ENCODE measurements at places on chromosomes 2 and 18. TPM values are rescaled to one million over a fixed set of nuclear protein-coding genes. Genes with fewer than 3 reads are reported as not detected.

- no peak for DNase-seq
Measured at GRCh38 chr2:71082402-71083252, 14.2 kb downstream of the NAGK start.

ANKRD30B gene
- under 0.01 TPM for total RNA-seq

GRCh38 chr18:74141667-74142066, 6.0 kb downstream of the FBXO15 start:
- DNase-seq, result no peak

CD8B gene
- not detected for total RNA-seq

SERPINB12 gene
- total RNA-seq, result not detected

ARHGEF4 gene
- total RNA-seq, result 0.83 TPM

- DNase-seq, result peak; percentile 99
Measured at GRCh38 chr2:190468814-190469569, 60.8 kb downstream of the MFSD6 start.

DNA sequence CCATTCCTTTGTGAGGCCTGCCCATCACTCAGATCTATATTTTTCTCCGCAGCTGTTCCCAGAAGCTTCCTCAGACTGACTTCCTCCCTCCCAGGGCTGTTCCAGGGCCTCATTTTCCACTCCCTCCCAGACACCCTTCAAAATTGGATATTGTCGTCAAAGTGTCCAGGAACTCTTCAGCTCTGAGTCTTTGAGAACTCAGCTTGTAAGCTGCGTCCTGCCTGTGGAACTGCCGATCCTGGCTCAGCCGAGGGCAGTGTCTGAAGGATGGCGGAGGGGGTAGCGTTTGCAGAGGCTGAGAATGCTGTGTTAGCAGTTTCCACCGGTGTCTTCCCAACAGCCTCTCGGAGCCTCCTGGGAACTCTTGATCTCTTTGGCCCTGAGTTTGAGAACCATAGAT, 27.1 kb downstream of the NCK2 start:
- DNase-seq, result no peak

GRCh38 chr2:20421988-20422370, 24.9 kb upstream of the RHOB start:
- peak; percentile 87 for DNase-seq

CCDC141 gene
- 0.17 TPM for total RNA-seq

CGREF1 gene
- 10.0 TPM for total RNA-seq

DNA sequence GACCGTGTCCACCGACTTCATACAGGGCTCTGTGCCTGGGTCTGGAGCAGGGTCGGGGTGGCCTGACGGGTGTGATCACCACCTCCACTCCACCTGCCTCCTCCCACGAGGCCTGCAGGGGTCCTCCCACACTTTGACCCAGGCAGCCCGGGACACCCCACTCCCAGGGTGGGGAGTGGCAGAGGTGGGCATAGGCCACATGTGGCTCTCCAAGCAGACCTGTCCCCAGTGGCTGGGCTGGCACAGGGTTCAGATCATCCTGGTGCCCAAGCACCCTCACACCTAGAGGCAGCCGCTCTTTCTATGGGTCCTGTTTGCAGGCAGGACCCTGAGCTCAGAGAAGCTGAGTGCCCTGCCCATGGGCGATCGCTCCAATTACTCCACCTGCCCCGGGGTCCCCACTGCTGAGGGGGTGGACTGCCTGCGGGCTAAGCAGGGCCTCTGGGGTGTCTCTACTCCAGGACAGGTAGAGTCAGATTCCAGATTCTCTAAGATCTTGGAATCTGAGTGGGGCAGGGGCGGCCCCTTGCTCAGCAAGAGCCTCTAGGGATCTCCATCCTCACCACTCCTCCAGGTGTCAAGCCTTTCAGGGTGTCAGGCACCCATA, 1.4 kb downstream of the NEURL3 start:
- DNase-seq, result no peak

- DNase-seq, result peak; percentile 87
Measured at GRCh38 chr2:189657867-189658266, 3.4 kb upstream of the ASNSD1 start.

DNA sequence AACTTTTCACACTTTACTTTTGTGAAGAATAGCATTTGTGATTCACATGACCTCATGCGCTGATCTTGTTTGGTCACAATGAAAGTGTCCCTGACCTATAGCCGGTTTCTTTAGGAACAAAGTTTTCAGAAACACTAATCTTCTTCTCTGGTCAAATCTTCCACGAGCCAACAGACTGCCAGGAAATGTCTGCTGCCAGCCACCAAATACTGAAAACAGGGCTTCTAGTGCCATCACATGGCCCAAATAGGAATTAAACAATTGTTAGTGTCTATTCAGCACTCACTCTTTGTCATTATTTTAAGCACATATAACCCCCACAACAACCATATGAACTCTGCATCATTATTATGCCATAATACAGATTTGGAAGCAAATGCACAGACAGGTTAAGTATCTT, 286.5 kb upstream of the SYT4 start:
- DNase-seq, result peak; percentile 35

FBXO48 gene
- 0.26 TPM for total RNA-seq

DNA sequence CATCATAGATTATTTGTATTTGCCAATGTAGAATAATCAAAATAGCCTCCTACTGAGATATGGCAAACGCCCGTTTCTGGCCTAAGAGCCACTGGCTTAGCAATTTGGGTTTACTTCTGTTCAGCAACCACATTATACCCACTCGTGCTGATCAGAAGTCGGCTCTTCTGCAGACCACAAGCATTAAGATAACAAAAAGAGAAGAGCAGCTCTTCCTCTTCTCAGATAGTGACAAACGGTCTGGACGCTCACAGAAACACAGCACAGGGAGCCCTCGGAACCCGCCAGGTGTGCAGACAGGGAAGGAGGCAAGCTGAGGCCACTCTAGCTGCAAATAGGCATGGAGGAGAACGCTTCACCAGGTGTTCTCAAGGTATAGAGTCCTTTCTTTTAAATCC, 164.0 kb downstream of the HDAC4 start:
- DNase-seq, result no peak

DNA sequence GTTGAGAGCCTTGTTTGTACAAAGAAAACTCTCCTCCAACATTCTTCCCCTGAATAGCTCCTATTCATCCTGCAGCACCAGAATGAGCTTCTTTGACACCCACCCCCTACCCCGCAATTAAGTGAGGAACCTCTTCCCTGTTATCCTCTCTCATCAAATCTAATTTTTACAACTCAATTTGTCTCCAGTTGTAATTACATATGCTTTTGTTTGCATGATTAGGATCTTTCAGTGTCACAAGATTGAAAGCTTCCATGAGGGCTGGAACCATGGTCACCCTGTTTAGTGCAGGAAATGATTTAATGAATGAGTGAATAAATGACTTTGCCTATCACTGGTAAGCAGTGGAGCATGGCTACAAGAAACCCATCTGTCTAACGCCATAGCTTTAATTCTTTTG, 334.6 kb upstream of the KLHL29 start:
- no peak for DNase-seq

- no peak for DNase-seq
Measured at GRCh38 chr2:178892751-178893625, 85.8 kb upstream of the TTN start.

UGT1A4 gene
- total RNA-seq, result not detected

DNA sequence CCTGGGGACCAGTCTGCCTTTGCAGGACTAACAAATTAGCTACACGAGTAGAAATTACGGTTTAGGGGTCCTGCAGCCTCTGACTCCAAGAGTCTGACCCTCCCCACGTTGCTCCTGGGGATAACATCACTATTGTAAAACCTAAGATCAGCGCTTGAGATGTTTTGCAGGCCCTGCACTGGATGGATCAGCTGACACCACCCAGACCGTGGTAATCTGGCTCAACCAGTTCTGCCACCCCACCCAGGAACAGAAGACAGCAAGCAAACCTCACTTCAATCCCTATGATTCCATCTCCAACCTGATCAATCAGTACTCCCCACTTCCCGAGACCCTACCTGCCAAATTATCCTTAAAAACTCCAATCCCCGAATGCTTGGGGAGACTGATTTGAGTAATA, 31.7 kb downstream of the NGEF start:
- no peak for DNase-seq

DNA sequence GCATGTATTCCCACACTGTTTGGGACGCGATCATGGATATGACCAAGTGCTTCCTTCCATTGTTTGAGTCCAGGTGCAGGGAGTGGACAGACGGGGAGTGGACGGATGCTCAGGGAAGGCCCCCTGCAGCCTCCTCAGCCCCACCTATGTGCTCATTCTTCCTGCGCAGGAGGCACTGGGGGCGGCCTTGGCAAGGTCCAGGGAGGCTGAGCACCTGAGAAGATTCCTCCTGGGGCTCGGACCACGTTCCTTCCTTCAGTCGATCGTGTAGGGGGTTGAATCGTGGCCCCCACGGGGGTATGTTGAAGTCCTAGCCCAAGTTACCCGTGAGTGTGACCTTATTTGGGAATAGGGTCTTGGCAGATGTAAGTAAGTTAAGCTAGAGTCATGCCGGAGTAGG, 60.4 kb downstream of the ASB1 start:
- DNase-seq, result no peak

DGKD gene
- total RNA-seq, result 9.9 TPM

- DNase-seq, result no peak
Measured at GRCh38 chr2:120189189-120189588, 34.0 kb downstream of the TMEM185B start.
